ENCODE measurements at places on chromosomes 3 and 15.

GRCh38 chr3:179247289-179248015 lies 3.5 kb downstream of the KCNMB3 start:
- DNase-seq, result no peak

- peak; percentile 89 for DNase-seq
Observed at GRCh38 chr3:10008588-10009344, 17.5 kb upstream of the FANCD2 start.

DNA sequence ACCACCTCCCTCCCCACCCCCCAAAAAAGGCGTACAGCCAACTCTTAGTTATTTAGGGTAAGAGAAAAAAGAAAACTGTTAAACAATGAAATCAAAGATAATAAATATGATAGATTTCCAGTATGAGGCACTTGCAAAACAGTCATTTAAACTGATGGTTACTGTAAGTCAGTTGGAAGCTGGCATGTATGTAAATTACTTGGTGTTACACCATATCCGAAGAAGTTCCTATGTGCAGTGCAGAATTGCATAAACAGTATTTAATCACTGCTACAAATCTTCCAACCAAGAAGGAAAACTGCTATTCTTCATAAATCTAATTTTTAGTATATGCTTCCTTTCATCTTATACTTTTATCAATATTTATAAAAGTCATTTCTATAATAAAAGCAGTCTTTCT lies 62.0 kb downstream of the LEO1 start:
- no peak for DNase-seq

DNA sequence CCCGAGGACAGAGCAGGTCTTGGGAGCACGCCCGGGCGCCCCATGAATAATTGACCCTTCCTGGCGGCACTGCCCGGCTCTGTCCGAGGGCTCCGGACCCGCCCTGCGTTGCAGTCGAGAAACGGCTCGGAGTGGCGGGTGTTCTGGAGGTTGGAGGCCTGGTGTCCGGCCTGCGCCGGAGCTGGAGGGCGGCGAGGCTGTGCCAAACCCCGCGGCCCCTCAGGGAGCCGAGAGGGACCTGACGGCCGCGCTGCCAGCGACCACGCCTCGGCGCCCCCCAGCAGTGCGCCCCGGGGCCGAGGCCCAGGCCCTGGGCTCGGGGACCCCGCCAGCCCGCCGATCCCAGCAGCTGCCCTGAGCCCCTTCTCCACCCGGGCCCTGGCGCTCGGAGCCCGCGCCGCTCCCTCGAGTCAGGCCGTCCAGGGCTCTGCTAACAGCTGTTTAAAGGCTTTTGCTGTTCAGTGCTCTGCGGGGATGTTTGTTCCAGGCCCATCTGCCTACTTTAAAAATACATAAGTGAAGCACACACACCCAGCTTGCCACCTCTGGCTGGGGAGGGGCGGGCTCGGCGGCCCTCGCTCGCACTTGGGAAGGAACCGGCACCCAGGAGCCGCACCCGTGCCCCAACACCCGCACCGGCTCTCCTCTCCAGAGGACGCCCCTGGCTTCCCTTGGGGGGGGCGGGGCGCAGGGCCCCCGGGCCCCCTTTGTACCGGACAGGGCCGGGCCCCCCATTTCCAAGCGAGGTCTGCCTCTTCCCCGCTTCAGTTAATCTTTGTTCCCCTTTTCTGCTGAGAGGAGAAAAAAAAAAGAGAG lies 730 bp upstream of the ZNF710 start:
- peak; percentile 68 for DNase-seq

DNA sequence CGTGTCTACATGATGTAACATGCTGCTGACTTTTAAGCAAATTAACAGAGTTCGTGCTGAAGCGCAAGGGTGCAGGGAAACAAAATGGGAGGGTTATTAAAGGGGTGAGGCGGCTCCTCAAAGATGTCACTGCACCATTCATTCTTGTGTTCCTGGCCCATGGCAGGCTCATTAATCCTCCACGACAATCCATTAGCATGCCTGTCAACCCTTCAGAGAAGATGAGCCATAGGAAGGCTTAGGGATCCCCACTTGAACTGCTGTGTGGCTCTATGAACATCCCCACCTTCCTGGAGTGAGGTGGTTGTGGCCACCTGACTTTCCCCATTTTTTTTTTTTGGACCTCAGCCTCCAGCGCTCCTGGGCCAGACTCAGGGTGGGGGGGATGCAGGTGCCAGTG lies 45.8 kb downstream of the IGF1R start:
- no peak for DNase-seq

- DNase-seq, result no peak
Observed at GRCh38 chr3:143222981-143223380, 103.4 kb downstream of the CHST2 start.

DNA sequence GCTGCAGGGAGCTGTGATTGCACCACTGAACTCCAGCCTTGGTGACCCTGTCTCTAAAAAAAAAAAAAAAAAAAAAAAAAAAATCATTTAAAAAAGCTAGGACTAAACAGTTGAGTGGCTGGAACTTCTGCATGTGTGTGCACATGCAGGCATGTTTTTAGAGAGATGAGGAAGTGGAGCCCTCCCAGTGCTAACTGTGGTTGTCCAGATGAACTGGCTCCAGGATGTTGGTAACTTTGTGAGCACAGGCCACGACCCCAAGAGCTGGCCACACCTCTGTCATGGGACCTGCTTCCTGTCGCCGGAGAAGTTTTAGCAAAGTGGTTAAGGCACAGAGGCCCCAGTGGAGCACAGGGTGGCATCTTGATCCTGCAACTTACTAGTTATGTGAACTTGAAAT lies 27.0 kb downstream of the CHCHD6 start:
- DNase-seq, result no peak

DNA sequence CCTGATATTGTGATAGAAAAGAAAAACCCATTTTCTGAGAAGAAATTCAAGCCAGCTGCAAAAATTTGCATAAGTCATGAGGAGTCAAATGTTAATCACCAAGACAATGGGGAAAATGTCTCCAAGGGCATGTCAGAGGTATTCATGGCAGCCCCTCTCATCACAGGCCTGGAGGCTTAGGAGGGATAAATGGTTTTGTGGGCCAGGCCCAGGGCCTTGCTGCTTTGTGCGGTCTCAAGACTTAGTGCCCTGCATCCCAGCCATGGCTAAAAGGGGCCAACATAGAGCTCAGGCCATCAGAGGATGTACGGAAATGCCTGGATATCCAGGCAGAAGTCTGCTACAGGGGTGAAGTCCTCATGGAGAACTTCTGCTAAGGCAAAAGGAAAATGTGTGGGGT lies 631.1 kb downstream of the NLGN1 start:
- DNase-seq, result no peak

DNA sequence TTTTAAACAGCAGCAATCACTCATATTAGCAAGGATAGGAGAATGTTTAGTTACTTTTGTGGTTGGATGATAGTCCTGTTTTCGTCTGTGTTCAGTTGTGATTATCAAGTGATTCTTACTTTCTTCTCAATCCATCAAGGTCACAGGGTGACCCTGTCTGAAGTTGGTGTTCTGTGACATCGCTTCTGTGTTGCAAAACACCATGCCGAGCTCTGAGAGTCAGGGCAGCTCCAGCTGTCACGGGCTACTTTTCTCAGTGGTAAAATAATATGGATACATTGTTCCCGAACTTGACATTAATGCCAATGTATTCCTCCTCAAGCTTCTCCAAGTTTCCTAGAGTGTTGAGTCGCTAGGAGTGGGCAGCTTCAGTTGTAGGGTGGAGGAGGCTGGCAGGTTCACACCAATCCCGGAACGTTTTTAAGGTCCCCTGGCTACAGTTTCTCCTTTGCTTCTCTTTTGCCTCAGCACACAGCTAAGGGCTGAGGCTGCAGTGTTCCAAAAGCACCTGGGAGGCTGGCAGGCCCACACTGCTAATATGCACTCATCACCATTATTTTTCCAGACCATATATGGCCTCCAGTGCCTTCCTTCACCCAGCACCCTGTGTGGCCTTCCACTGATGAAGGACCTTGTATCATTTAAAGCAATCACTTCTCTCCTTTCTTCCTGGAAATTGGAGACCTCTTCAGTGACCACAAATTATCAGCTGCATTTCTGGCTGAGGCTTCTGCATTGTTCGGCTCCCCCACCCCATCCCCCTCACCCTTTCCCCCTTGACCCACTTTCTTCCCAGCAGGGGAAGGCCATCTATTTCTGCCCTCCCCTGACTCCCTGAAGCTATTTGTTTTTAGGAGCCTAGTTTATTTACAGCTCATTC lies 25.8 kb downstream of the COLQ start:
- DNase-seq, result no peak

DNA sequence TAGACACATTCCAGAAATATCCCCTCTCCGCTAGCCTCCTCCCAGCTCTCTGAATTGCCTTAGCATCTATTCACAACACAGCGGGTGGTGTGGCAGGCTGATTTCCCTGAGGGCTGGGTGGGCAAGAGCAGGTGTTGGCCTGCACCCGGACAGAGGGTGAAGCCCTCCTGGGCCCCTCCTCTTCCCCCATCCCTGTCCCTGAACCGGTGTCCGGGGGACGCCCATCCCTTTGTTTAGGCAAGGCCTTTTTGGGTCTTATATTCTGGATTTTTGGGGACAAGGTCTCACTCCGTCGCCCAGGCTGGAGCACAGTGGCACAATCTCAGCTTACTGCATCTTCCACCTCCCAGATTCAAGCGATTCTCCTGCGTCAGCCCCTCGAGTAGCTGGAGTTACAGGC lies 55.2 kb upstream of the KLHL25 start:
- no peak for DNase-seq

All from islet precursor cell (in vitro differentiated cells).